ENCODE measurements at places on chromosomes 2 and 18.

GRCh38 chr2:239097428-239097696 lies 249.5 kb downstream of the TWIST2 start:
- DNase-seq = no peak

DNA sequence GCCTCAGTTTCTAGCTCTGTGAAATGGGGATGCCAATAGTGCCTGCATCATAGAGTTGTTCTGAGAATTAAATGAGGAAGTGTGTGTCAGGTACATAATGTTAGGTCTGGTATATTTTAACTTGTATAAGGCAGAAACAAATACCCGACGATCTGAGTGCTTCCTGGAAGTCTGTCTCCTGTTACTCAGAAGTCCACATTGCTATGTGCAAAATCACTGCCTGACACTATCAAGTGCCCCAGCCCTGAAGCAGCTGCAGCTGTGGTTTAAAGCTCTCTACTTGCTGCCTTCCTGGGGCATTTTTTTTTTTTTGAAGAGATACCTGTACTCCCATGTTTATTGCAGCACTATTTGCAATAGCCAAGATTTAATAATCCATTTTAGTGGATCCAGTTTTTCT lies 125.3 kb downstream of the SLC4A3 start:
- DNase-seq = no peak

- no peak for DNase-seq
Measured at GRCh38 chr2:120943403-120944034, 207.9 kb downstream of the GLI2 start.

DNA sequence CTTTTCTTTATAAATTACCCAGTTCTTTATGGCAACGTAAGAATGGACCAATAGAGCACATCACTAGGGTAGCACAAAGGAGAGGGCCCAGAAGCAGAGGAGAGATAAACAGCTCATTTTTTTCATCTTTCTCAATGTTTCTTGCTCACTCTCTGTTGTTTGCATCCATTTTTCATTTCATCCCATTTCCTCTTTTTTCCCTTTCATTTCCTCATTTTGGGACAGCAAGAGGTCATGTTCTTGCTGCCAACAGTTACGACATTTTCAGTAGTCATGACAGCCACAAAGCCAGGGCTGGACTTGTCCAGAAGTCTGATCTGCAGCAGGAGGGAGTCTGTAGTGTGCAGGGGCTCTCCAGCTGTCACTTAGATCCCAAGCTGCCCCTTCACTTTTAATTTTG lies 52.7 kb upstream of the CYP1B1 start:
- DNase-seq = peak; percentile 62

DNA sequence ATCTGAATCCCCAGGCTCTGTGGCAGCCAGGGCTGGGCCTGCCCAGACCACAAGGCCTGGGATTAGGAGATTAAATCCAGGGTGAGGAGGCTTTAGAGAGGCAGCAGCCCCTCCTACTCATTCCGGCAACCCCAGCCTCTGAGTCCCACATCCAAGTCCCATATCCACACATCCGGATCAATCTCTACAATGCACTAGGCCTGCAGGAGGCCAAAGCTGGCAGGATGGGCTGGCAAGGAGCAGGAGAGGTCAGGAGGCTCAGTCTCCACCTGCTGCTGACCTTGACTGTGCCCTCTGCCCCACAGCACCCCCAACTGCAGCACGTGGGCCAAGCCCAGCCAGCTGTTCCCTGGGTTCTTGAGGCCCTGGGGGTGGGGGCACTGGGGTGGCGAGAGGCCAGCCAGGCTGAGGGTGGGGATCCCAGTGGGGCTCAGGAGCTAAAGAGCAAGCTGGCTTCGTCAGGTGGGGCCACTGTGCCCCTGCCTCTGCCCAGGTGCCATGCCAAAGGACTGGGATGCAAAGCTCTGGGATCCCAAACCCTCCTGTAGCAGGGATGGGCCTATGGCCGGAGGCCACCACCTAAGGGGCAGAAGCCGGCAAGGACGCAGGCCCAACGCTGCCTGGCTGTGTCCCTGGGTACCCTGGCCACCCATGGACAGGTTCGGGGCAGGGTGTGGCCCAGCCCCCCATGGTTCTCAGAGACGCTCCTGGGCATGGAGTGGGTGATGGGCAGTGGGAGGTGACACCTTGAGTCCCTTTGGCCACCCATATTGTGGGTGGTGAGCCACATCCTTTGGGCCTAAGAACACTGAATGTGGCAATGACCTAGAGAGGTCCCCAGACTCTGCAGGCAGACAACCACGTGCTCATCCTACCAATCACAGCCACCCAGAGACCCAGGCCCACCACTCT lies 3.2 kb downstream of the KIF1A start:
- DNase-seq = no peak

DNA sequence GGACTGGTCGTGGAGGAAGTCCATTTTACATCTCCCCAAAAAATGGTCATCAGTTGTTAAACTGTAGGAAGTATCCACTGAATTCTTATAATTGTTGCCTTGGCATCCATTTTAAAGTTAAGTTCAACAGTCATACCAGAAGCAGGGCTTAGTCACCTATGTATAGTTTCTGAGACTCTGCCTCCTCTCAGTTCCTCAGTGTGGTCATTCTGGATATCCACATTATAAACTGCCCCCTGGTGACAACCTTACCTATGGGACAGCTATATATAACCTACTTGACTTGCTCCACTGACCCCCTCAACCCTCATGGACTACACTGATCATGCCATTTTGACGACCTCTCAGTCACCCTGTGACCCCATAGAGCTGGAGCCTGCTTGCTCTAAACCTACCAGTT lies 617.0 kb downstream of the LRP1B start:
- no peak for DNase-seq

DNA sequence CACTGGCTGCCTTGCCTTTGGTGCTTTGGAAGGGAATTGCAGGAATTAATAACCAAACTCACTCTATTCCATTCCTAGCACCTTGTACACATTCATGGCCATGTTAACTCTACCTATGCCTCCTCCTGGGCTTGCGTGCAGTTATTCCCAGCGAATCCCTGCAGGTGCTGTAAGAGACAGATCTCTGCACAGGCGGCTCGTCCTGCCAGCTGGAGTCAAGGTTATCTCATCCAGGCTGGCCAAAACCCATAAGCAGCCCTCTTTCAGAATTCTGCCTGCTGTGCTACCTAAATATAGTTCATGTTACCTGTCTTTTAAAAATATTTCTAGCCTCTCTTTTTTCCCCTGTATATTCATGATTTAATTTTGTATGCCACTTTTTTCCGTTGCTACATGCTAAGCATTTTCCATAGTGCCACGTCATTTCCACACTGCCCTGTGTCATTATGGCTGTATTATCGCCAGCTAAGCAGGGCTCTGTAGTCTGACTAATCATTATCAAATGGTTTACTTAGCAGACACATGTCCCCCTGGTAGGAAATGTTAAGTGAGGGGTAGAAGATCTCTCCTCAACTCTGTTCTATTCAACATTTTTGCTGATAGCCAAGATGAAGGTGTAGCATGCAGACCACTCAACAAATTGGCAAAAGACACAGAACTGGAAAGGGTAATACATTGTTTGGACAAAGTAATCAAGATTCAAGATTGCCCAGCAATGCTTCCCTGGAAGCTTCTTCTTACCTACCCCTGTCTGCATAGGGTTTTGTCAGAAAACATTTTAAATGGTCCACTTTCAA lies 79.7 kb upstream of the TAF1B start:
- no peak for DNase-seq

GRCh38 chr2:37287966-37288365 lies 36.7 kb downstream of the PRKD3 start:
- no peak for DNase-seq

DNA sequence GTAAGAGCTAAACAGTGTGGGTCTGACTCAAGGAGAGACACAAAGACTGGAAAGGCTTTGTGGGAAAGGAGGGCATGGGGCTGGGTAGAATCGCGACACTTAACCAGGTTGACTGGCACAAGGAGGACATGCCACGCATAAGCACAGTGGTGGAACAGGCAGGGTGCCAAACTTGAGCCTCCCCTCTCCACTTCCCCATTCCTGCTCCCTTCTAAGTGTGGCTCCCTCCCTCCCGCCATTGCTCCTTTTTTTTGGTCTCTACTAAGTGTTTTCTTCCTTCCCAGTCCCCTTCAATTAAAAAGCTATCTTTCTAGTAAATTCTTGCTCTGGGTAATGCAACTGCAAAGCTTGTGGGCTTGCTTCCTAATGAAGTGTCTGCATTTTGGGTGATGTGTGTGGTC lies 40.3 kb upstream of the ZFP36L2 start:
- DNase-seq = no peak

DNA sequence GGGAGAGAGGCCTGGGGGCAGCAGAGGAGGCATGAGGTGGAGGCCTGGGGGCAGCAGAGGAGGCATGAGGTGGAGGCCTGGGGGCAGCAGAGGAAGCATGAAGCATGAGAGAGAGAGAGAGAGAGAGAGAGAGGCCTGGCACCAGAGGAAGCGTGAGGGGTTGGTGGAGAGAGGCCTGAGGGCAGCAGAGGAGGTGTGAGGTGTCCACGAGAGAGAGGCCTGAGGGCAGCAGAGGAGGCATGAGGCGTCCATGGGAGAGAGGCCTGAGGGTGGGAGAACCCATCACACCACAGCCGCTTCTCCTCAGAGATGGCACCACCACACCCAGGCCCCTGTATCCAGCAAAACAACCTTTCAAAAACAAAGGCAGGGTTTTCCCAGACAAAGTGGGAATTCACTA lies 55.7 kb upstream of the KCNG2 start:
- no peak for DNase-seq

DNA sequence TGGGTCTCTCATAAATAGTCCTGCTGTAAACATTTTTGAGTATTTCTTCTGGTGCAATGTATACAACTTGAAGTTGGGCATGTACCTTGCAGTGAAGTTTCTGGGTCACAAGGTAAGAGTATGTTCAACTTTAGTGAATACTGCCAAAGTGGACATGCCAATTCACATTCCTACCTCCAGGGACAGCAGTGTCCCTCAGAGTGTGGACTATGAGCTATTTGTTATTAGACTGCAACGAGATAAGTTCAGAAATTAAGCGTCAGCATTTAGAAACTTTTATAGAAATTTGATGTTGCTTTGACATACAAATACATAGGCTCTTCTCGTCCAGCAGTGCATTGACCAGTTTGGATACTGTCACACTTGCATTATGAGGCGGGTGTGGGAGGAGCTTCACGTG lies 7.2 kb upstream of the ACKR3 start:
- no peak for DNase-seq

DNA sequence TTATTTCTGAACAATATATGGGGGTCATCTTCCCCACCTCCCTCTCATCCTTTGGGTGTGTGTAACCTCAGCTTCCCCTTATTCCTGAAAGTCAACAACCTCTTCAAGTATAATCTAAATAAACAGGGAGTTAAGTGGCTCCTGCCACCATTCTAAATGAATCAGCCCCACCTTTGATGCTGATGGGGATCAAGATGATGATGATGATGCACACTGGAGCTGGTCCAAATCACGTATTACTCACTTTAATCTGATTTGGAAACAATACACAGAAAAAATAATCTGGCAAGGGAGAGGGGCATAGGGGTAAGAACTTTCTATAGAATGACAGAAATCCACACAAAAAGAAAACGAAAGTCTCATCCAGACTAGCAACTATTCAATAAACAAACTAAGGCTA lies 7.1 kb downstream of the ACVR1 start:
- no peak for DNase-seq

DNA sequence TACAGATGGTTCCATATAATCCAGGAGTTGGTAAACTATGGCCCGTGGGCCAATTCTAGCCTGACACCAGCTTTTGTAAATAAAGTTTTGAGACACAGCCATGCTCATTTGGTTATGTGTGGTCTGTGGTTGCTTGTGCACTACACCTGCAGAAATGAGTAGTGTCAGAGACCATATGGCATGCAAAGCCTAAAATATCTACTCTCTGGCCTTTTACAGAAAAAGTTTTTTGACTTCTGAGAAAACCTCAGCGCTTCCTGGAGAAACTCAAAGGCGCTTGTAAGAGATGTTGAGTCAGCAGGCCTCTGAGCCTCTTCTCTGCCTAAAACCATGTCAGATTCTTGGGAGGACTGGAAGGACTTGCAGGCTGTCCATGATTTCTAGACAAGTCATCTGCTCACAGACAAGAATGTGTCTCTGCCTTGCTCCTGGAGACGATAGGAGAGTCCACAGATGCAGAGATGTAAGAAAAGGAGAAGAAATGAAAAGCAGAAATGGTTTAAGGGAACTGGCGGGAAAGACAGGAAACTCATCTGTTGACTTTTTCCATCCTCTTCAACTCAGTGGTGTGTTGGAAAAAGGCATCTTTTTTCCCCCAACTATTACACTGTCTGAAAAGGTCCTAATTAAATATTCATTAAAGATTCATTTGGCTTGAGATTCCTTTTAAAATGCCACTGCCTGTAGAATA lies 5.2 kb downstream of the TTC39C start:
- DNase-seq = no peak

DNA sequence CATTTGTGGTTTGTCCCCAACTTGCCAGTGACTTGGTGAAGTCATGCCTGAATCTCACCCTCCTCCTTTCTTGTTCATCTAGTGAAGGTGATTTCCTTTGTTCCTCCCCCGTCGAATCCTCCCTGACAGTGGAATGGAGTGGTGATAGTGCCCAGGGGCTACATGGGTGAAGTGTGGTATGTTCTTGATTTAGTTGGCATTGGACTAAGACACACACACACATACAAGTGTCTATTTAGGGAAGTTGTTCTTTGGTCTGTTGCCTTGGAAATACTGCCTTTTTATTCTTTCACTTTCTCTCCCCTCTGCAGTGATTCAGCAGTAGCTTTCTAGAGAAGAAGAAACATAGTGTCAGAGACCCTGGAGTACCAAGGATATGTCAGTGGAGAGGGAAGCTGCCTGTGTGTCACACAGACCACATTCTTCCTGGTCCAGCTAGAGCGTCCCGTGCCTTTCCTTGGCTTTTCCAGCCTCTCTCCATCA lies 10.9 kb downstream of the INPP4A start:
- DNase-seq = peak; percentile 12

DNA sequence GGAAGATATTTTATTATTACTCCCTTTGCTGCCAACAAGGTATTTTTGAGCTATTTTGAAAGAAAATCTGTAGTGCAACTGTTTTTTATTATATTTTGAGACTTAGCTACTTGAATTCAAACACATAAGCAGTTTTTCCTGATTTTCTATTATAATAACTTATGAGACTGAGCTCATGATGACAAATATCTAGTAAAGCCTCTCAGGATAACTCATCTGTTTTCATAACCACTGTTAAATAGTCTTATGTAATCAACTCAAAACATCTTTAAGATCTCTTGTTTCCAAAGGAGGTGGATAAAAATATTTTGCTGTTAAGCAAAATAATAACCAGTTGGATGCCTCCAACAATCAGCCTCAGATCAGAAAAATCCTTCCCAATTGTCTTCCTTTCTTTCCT lies 21.9 kb upstream of the PPP1CB start:
- DNase-seq = peak; percentile 44
